ENCODE measurements at places on chromosomes 2 and 18.

- no peak for DNase-seq
Measured at GRCh38 chr18:34543945-34544344, 166.2 kb upstream of the DTNA start.

DNA sequence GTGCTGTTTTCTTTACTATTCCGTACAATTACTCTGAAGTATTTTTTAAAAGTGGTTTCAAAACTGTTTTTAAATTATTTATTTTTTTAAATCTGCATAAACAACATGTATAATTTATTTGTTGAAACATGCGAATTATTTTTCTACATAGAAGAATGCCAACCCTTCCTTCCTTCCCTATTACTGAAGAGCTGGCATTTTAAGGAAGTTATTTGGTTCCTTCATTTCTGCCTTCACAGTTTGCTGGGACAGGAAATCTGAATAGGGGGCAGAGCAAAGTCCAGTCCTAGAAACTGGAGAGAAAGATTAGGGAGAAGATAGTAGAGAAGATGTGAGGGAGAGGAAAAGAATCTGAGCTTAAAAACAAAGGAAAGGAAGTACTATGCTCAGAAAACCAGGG is 146.7 kb upstream of the ACVR2A start:
- no peak for DNase-seq

DNA sequence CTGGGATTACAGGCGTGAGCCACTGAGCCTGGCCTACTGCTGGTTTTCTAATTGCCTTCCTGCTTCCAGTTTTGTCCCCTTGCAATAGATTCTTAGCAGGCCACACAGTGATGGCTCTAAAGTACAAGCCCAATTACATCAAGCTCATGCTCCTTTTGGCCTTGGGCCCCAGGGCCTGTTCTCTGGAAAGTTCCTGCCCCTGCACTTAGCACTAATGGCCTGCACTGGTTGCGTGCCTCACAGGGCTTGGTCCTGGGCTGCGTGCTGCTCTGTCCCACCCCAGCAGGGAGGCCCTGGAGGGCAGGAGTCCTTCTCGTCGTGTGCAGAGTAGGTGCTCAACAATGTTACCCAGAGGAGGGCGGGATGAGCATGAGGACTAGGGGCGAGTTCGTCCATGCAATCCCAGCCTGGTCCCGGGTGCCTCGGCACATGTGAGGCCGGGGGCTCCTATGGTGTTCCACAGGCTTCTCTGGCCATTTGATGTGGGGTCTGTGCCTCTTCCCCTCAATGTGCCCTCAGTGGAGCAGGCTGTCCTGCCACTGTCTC is 51.7 kb downstream of the PDCL3 start:
- no peak for DNase-seq

- DNase-seq = no peak
Measured at GRCh38 chr2:145906354-145906753, 1386.4 kb upstream of the ZEB2 start.

DNA sequence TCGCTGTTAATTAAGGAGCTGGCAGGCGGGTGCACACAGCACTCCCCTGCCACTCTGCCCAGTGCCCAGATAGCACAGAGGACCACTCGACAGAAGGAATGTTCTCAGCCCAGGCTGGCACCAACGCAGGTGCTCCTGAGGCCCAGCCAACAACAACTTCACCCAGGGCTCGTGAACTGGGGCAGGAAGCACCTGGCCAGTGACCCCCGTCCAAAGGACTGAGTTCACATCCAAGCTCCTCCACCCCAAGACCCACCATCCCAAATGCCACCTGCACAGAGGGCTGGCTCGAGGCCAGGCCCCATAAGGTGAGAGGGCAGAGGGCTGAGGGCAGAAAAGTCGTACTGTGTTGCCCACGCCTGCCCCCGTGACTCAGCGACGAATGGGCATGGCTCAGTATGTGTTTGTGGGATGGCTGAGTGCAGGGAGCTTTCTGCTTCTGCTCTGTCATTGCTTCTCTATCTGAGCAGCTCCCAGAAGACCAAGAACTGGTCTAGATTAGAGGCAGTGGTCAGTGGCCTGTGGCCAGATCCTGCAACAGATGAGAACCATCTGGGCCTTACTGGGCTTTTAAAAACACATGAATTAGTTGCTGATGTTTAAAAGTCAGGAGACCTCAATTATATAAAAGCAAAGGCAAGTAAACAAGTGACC is 68.4 kb downstream of the POLR1A start:
- DNase-seq = peak; percentile 62

DNA sequence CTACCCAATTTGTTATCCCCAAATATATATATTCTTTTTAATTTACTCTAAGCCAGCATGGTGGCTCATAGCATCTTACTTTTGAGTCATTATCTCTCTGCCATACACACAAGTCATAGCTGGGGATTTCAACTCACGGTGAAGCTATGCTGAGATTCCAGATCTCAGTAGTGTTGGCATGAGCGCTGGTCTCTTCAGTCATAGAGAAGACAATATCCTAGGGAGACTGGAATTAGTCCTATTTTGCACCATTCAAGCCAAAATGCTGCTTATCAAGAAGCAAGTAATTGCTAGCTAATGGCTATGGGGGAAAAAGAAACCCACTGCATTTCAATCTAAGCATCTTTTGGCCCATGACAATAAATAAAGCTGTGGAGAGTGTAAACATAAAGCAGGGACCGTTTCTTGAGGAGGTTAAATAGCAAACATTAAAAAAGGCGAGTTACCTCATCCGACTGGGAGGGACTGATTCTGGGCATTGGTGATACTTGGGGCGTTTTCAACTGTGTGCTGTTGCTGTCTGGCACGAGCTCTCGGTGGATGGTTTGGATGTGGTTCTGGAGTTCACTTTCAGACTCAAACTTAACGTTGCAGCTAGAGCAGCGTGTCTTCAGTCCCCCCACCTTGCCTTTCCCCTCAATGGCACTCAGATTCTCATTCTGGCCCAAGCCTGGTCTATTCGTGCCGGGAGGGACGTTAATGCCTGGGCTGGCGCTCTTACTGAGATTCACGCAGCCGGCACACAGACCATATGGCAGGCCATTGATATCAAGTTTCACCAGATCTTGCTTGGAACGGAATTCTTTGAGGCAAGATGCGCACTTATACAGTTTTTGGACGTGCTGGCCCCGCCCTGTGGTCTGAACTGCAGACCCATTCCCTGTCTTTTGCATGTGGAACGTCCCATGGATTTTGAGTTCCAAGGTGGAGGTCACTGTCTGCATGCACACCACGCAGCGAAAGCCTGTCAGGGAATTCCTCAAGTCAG is 127.8 kb downstream of the ZNF521 start:
- DNase-seq = no peak

- no peak for DNase-seq
Measured at GRCh38 chr18:11258039-11258610, 108.8 kb upstream of the PIEZO2 start.

DNA sequence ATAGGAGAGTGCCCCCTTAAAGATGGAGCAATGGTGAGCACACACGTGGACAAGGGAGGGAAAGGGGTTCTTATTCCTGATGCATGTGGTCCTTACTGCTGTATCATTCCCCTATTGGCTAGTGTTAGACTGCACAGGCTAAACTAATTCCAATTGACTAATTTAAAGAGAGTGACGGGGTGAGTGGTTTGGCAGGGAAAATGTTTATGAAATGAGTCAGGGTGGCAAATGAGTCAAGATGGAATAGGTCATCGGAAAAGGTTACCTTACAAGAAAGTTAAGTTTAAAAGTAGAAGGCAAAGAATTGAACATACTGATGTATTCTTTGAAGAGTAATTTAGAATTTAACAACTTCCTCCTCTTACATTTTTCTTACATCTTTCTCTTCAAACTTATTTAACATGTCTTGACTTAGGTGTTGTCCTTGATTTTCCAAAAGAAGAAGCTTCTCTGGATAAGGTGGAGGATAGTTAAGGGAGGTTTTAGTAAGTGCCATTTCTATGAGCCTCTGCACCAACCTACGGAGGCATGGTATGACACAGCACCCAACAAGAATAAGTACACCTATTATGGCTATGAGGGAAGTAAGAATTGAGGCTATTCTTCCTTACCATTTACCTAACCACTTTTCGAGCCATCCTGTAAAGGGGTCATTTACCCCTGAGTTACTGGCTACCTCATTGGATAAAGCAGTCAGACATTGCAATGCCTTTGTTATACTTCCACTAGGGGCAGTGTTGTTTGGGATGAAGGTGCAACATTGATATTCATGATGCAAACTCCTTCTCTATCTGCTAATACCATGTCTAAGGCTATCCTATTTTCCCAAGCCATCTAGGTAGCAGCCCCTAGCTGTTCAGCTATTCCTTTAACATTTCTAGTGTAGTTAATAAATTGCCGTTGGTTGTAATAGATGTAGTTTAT is 1345.8 kb upstream of the LRRTM1 start:
- DNase-seq = no peak

- no peak for DNase-seq
Measured at GRCh38 chr2:207750345-207750744, 19.4 kb downstream of the FZD5 start.

- no peak for DNase-seq
Measured at GRCh38 chr2:16716024-16716423, 50.4 kb upstream of the CYRIA start.

GRCh38 chr2:191347154-191347553 is 102.0 kb downstream of the MYO1B start:
- DNase-seq = no peak

- no peak for DNase-seq
Measured at GRCh38 chr2:206521612-206522011, 78.3 kb downstream of the ADAM23 start.

DNA sequence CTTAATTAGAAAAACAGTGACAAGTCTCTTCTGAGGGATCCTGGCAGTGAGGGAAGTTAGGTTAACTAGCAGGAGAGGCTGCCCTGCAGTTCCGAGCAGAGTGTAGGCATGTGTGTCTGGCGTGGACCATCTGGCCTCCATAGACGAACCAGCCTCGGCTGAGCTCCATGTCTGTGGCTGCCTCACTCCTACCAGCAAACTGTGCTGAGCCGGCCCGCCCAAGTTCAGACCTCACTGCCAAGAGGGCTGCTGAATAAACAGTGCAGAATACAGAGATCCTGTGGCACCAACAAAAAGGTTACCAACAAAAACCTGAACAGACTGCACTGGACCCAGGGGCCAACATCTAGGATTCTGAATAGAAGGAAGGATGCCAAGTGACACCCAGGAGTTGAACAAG is 27.3 kb downstream of the INO80C start:
- DNase-seq = no peak

GRCh38 chr18:43847164-43848091 is 570.1 kb upstream of the SYT4 start:
- no peak for DNase-seq

All from stimulated activated CD4-positive, alpha-beta T cell treated with anti-CD3 and anti-CD28 coated beads, Interleukin-15, amount 100 ng/mL, for 24 hours (primary cell).